GM23248 (cell line): ENCODE measurements at places on chromosomes 12 and 14. TPM values are rescaled to one million over a fixed set of nuclear protein-coding genes. Genes with fewer than 3 reads are reported as not detected.

GRCh38 chr12:107646436-107646835 is 39.2 kb upstream of the PWP1 start:
- no peaks in the 10 kb centered on the region for H3K4me1 ChIP-seq
- no peak for DNase-seq
- no peaks in the 10 kb centered on the region for H3K36me3 ChIP-seq
- no peak overlapping the region for H3K27ac ChIP-seq
- H3K4me3 ChIP-seq: no peak overlapping the region

DNA sequence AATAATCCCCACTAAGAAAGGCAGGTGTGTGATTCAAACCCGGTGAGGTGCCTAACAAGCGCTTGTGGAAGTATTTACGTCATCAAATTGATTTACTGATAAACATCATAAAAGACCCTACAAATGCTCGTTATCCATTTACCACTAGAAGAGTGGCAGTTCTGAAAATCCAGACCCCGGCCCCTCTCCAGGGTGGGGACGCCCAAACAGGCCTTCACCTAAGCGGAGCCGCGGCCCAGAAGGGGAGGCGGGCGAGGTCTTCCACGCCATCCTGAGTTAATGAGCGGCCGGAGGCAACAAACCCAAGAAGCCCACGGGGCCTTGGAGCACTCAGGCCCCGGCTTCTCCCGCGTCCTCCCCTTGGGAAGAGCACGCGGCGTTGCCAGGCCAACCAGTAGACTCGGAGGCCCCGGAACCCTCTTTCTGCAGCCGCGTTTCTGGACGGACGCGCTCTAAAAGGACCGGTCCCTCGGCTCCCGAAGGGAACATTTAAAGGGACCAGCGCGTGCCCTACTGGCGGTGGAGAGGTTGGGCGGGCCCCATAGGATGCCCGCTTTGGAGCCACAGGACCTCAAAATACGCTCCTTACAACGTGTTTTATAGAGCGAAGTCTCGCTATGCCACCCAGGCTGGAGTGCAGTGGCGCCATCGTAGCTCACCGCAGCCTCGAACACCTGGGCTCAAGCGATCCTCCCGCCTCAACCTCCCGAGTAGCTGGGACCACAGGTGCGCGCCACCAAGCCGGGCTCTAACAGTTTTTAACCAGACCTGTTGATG is 3.5 kb downstream of the PTPN21 start:
- H3K27ac ChIP-seq: peak overlapping the region; percentile 49
- DNase-seq: peak; percentile 92
- H3K4me3 ChIP-seq: peak overlapping the region; percentile 99
- 0 out of 2 replicates have a peak, but pooled peaks cover 13% of the 10 kb centered on the region for H3K36me3 ChIP-seq
- H3K27me3 ChIP-seq: no peaks in the 10 kb centered on the region

DNA sequence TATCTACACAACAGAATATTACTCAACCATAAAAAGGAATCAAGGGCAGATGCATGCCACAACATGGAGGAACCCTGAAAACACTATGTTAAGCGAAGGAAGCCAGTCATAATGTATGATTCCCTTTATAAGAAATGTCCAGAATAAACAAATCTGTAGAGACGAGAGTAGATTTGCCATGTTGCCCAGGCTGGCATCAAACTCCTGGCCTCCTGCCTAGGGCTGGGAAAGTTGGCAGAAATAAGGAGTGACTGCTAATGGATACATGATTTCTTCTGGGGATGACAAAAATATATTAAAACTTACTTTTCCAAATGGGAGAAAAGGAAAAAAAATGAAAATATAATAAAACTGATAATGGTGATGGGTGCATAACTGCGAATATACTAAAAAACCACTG is 10.9 kb downstream of the CLIP1 start:
- peaks cover 31% of the 10 kb centered on the region for H3K4me1 ChIP-seq
- no peaks in the 10 kb centered on the region for H3K27me3 ChIP-seq
- no peak overlapping the region for H3K4me3 ChIP-seq
- no peaks in the 10 kb centered on the region for H3K36me3 ChIP-seq
- DNase-seq: no peak

GRCh38 chr12:123973552-123974341 is 732 bp downstream of the ZNF664 start:
- H3K4me1 ChIP-seq: peaks cover 18% of the 10 kb centered on the region
- H3K36me3 ChIP-seq: no peaks in the 10 kb centered on the region
- peak; percentile 56 for DNase-seq
- peak overlapping the region; percentile 23; the same call in 1 of the 2 replicates for H3K27ac ChIP-seq

DNA sequence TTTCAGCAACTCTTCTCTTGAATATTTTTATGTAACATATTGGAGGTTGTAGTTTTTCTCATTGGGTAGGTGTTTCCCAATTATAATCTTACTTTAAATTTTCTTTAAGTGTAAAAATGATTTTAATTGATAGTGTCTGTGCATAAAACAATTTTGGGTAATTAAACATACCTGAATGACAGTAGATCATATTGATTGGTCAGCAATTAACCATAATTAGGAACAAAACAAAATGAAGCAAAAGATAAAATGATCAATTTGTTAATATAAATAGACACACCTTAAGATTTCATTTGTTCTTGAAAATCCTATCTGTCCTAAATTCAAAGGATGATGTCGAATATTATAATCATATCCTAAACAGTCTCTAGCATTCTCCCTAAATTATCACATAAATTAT is 468.3 kb downstream of the PDZRN4 start:
- H3K27me3 ChIP-seq: no peaks in the 10 kb centered on the region
- no peaks in the 10 kb centered on the region for H3K36me3 ChIP-seq
- H3K4me3 ChIP-seq: no peak overlapping the region
- no peaks in the 10 kb centered on the region for H3K4me1 ChIP-seq
- no peak for DNase-seq
- H3K27ac ChIP-seq: no peak overlapping the region

DNA sequence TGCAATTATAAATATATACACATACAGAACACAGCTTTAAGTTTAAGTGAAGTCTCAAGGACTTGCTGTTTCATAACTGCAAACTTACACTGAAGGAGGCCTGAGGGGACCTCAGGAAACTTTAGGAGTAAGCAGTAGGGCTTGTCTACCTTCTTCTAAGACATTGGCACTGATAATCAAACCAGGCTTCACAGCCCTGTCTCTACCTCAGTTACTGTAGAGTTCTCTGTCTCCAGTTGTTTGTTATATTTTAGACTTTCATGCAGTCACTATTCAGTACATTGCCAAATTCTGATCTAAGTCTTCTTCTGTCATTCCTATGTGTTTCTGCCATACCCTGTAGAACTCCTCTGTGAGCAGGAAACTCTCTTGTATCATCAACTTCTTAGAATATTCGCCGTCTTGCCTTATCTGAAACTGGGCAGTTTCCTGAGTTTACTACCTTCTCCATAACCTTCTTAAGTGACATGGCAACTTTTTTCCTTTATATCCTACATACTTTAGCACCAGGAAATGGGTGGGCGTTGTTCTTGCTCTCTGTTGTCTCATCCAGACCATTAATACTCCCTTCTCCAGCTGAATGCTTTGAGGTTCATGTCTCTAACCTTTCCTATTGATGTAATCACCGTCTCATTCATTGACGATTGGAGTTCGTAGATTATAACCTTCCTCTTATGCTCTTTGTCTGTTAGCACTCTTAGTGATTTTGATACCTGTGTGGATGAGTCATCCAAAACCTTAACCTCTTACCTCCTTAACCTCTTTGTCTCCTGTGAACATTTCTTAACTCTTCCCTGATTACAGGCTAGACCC is 11.4 kb downstream of the APAF1 start:
- H3K4me3 ChIP-seq: no peak overlapping the region
- DNase-seq: peak; percentile 26
- H3K27me3 ChIP-seq: no peaks in the 10 kb centered on the region
- H3K36me3 ChIP-seq: peaks cover 27% of the 10 kb centered on the region
- no peak overlapping the region for H3K27ac ChIP-seq

- peaks cover 30% of the 10 kb centered on the region for H3K4me1 ChIP-seq
- H3K36me3 ChIP-seq: no peaks in the 10 kb centered on the region
- H3K27ac ChIP-seq: peak overlapping the region; percentile 98
Measured at GRCh38 chr14:103199124-103199523, 75.9 kb downstream of the TNFAIP2 start.

- peak overlapping the region; percentile 41 for H3K27ac ChIP-seq
- H3K27me3 ChIP-seq: no peaks in the 10 kb centered on the region
Measured at GRCh38 chr12:24921251-24922038, 27.5 kb downstream of the BCAT1 start.

GRCh38 chr14:23056956-23057756 is at the start of gene CDH24:
TSS of gene CDH24 (minus strand) at chr14:23057520. CDS start at chr14:23055733, 1,787 bp downstream.
- peaks cover 17% of the 10 kb centered on the region for H3K4me1 ChIP-seq
- H3K4me3 ChIP-seq: peak within 1 kb of the TSS; percentile 72
- no peaks in the 10 kb centered on the region for H3K27me3 ChIP-seq

GRCh38 chr12:95554532-95555071 is 3.3 kb upstream of the USP44 start:
- no peak for DNase-seq
- no peak overlapping the region for H3K4me3 ChIP-seq
- peaks cover 18% of the 10 kb centered on the region; the same call in 1 of the 2 replicates for H3K27me3 ChIP-seq
- H3K4me1 ChIP-seq: no peaks in the 10 kb centered on the region
- no peaks in the 10 kb centered on the region for H3K36me3 ChIP-seq
- no peak overlapping the region for H3K27ac ChIP-seq

GRCh38 chr14:81889529-81889928 is 355.9 kb upstream of the SEL1L start:
- H3K27ac ChIP-seq: no peak overlapping the region
- no peaks in the 10 kb centered on the region for H3K36me3 ChIP-seq
- no peak for DNase-seq
- no peaks in the 10 kb centered on the region for H3K27me3 ChIP-seq

Gene C12orf54
- total RNA-seq: not detected in 2 replicates

- peak; percentile 51 for DNase-seq
- H3K27ac ChIP-seq: no peak overlapping the region
- no peaks in the 10 kb centered on the region for H3K27me3 ChIP-seq
- no peak overlapping the region for H3K4me3 ChIP-seq
Measured at GRCh38 chr14:65224799-65225198, 122.5 kb upstream of the MAX start.

Gene MIA2
- total RNA-seq: 12.3 and 16.2 TPM in 2 replicates

GRCh38 chr12:97235102-97235501 is 227.5 kb upstream of the RMST start:
- no peak for DNase-seq
- H3K4me1 ChIP-seq: no peaks in the 10 kb centered on the region
- H3K27ac ChIP-seq: no peak overlapping the region
- H3K4me3 ChIP-seq: no peak overlapping the region

Gene CMA1
- not detected in 2 replicates for total RNA-seq

- peaks cover 47% of the 10 kb centered on the region for H3K27me3 ChIP-seq
- no peaks in the 10 kb centered on the region for H3K4me1 ChIP-seq
- no peak overlapping the region for H3K27ac ChIP-seq
- H3K36me3 ChIP-seq: no peaks in the 10 kb centered on the region
- H3K4me3 ChIP-seq: no peak overlapping the region
- DNase-seq: peak; percentile 57
Measured at GRCh38 chr12:48988030-48988649, 10.0 kb downstream of the WNT1 start.

Gene RDH5
- 15.4 and 27.2 TPM in 2 replicates for total RNA-seq

DNA sequence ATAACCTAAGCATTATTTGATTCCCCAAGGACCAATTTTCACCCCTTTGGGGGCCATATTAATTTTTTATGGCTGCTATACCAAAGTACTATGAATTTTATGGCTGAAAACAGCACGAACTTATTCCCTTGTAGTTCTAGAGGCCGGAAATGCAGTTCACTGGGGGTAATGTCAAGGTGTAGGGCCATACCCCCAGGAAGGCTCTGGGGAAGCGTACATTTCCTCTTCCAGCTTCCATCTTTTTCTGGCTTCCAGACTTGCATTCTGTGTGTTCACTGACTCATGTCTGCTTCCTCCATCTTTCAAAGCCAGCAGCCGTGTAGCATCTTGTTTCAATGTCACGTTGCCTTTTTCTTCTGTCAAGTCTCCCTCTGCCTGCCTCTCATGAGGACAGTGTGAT is 133.5 kb downstream of the BICD1 start:
- H3K4me1 ChIP-seq: 0 out of 2 replicates have a peak, but pooled peaks cover 8% of the 10 kb centered on the region
- H3K4me3 ChIP-seq: no peak overlapping the region
- no peak for DNase-seq
- H3K27ac ChIP-seq: no peak overlapping the region
- H3K27me3 ChIP-seq: no peaks in the 10 kb centered on the region

- H3K27me3 ChIP-seq: no peaks in the 10 kb centered on the region
- no peaks in the 10 kb centered on the region; the same call in 1 of the 2 replicates for H3K36me3 ChIP-seq
- peaks cover 12% of the 10 kb centered on the region; the same call in 1 of the 2 replicates for H3K4me1 ChIP-seq
- no peak overlapping the region for H3K4me3 ChIP-seq
Measured at GRCh38 chr12:79939728-79940310, 4.9 kb upstream of the PPP1R12A start.

Gene R3HDM2
- 16.9 and 27.6 TPM in 2 replicates for total RNA-seq

GRCh38 chr12:113189361-113189760 is 3.8 kb downstream of the RITA1 start:
- H3K27me3 ChIP-seq: no peaks in the 10 kb centered on the region
- H3K4me3 ChIP-seq: no peak overlapping the region
- H3K27ac ChIP-seq: no peak overlapping the region
- 0 out of 2 replicates have a peak, but pooled peaks cover 6% of the 10 kb centered on the region for H3K36me3 ChIP-seq

Gene KLRK1
- not detected in 2 replicates for total RNA-seq

Gene SSTR1
- 17.6 and 18.4 TPM in 2 replicates for total RNA-seq

- H3K36me3 ChIP-seq: no peaks in the 10 kb centered on the region
- no peak for DNase-seq
- H3K27me3 ChIP-seq: peaks cover 23% of the 10 kb centered on the region
- peaks cover 16% of the 10 kb centered on the region for H3K4me1 ChIP-seq
- H3K4me3 ChIP-seq: no peak overlapping the region
- H3K27ac ChIP-seq: no peak overlapping the region
Measured at GRCh38 chr14:34373191-34373590, 88.8 kb downstream of the SPTSSA start.

GRCh38 chr14:36834293-36834692 is 172.6 kb downstream of the PAX9 start:
- no peak overlapping the region for H3K27ac ChIP-seq
- DNase-seq: no peak
- no peak overlapping the region for H3K4me3 ChIP-seq

Gene JDP2
- 163 and 174 TPM in 2 replicates for total RNA-seq

- no peak overlapping the region for H3K4me3 ChIP-seq
- DNase-seq: no peak
- no peaks in the 10 kb centered on the region for H3K27me3 ChIP-seq
- H3K4me1 ChIP-seq: peaks cover 27% of the 10 kb centered on the region
- no peak overlapping the region for H3K27ac ChIP-seq
Measured at GRCh38 chr12:69896653-69897381, 71.8 kb downstream of the MYRFL start.

- H3K27ac ChIP-seq: no peak overlapping the region
- no peaks in the 10 kb centered on the region for H3K27me3 ChIP-seq
- no peak for DNase-seq
- no peaks in the 10 kb centered on the region for H3K36me3 ChIP-seq
Measured at GRCh38 chr14:84108746-84109457, 1421.0 kb upstream of the FLRT2 start.

- H3K4me1 ChIP-seq: peaks cover 25% of the 10 kb centered on the region
- H3K36me3 ChIP-seq: no peaks in the 10 kb centered on the region
- no peaks in the 10 kb centered on the region for H3K27me3 ChIP-seq
- peak; percentile 74 for DNase-seq
Measured at GRCh38 chr12:15856097-15856982, 25.8 kb upstream of the STRAP start.
